ENCODE measurements at places on chromosomes 12 and 14. TPM values are rescaled to one million over a fixed set of nuclear protein-coding genes. Genes with fewer than 3 reads are reported as not detected.

DNA sequence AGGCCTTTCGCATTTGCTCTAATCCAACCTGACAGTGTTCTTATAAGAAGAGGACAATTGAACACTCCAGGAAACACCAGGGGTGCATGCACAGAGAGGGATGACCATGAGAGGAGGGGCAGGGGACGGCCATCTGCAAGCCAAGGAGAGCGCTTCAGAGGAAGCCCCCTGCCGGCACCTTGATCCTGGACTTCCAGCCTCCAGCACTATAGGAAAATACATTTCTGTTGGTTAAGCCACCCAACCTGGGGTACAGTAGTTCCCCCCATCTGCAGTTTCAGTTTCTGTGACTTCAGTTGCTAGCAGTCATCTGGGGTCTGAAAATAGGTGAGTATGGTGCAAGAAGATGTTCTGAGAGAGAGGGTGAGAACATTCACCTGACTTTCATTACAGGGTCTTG lies 64.7 kb downstream of the CLMN start:
- DNase-seq = no peak

GRCh38 chr14:33986804-33987203 lies 35.9 kb upstream of the EGLN3 start:
- DNase-seq = no peak

GRCh38 chr14:105299654-105300541 lies 903 bp downstream of the BRF1 start:
- DNase-seq = no peak

- no peak for DNase-seq
Observed at GRCh38 chr12:123867141-123867540, 105.0 kb downstream of the DNAH10 start.

DNA sequence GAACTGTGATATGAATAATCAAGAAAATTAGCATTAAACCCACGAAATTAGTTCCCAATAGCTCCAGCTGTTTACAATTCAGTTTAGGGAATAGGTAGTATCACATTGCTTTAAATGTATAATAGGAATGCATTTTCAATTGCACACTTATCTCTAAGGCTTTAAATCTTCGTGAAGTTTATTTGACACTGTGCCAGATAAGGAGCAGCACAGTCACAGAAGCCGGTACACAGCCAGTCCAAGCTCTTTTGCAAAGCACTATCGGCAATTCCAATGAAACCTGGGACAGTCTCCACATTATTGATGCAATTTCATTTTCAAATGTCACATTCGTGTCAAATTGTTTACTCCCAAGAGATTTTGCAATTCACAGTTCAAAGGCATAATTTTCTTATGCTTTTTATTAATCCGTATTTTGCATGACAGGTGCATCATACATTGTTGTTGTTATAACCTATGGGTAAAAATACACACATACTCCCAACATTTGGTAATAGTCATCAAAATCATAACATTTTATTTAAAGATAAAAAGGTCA lies 602.8 kb downstream of the RPS29 start:
- no peak for DNase-seq

GRCh38 chr14:78758333-78758732 lies 588.2 kb downstream of the NRXN3 start:
- DNase-seq = no peak

- no peak for DNase-seq
Observed at GRCh38 chr14:57575482-57575881, 81.8 kb upstream of the CCDC198 start.

DNA sequence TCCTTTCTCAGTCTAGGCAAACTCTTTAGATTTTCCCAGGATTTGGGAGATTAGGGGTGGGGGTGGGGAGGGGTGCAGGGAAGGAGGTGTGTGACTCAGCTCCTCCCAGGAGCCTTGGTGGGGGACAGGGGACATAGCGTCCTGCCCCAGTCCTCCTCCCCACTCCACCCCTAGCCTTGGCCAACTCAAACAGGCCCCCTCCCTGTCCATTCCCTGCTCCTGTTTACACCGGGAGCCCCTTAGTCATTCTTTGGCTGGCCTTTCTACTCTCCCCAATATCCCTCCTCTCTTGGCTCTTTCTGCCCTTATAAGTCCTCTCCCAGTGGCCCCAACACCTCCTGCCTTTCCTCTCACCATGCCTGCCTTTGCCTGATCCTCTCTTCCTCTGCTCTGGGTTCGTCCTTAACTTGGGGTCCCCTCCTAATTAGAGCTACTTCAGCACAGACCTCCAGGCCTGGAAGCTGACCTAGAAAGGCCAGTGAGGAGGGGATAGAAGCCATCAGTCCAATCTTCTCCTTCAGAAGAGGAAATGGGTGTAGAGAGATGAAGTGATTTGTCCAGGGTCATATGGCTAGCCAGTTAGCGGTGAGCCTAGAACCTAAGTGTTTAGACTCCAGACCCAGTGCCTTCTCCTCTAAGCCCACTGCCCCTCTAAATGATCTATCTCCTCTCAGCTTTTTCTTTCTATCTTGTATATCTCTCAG lies 2.3 kb upstream of the ITGA5 start:
- no peak for DNase-seq

DNA sequence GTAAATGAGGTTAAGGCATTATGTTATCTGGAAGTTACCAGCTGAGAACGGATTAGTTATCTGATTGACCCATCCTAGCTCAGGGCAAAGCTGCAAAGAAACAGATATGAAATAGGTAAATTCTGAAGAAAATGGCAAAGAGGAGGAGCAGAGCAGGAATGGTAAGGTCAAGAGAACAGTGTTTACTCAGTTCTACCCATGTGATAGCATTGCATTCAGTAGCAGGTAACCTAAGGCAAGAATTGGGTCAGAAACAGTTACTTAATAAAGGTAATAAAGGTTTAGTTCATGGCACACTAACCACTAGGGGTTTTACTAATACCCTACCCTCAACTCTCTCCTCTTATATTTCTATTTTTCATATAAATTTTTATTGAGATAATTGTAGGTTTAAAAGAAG lies 224.8 kb downstream of the ASCL1 start:
- DNase-seq = no peak

- peak; percentile 19 for DNase-seq
Observed at GRCh38 chr14:71856199-71856919, 75.9 kb upstream of the RGS6 start.

DNA sequence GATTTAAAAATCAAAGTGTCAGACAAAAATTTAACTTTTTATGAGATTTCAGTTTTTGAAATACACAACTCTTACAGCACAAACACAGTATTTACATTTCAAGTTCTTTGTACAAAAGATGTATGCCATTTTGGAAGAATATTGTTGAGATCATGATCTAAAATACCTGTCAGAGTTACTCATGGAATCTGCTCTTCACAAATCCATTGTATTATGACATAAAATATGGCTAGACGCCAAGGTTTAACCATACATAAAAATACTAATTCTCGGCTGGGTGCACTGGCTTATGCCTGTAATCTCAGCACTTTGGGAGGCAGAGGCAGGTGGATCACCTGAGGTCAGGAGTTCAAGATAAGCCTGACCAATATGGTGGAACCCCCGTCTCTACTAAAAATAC lies 6.2 kb upstream of the SYCP3 start:
- no peak for DNase-seq

GRCh38 chr12:88419794-88420193 lies 160.5 kb downstream of the KITLG start:
- no peak for DNase-seq

DNA sequence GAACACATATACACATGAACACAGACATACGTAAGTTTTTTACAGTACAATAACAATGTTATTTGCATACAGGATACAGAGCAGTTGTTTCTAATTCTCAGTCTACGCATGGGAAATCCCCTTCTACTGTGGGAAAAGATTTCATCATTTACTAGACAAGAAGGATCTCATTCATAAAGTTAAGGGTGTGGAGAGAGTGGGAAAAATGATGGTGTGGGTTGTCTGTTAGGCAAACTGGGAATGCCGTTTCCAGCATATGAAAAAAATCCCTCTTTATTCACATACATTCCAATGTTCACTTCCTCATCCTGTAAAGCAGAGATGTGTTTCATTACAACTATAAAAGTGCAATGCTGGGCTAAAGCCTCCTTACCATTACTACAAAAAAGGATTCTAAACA lies 120.9 kb downstream of the SINHCAF start:
- DNase-seq = no peak

DNA sequence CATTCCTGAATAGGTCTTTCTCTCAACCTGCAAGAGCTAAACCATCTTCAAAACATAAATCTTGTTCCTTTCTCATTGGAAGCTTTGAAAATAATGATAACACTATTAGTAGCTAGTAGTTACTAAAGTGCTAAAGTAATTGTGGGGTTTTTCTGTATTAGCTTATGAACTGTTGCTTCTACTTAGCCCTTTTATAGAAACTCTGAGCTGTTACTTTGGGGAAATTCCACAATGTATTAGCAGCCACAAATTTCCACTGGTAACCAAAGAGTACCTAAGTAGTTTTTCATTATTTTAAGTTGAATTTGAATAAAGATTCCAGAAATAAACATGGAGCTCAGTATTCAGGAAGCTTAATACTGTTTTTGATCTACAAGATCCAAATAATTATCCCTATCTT lies 6.4 kb upstream of the MAPK1IP1L start:
- DNase-seq = no peak

- no peak for DNase-seq
Observed at GRCh38 chr12:49975318-49975761, 2.6 kb downstream of the AQP6 start.

DNA sequence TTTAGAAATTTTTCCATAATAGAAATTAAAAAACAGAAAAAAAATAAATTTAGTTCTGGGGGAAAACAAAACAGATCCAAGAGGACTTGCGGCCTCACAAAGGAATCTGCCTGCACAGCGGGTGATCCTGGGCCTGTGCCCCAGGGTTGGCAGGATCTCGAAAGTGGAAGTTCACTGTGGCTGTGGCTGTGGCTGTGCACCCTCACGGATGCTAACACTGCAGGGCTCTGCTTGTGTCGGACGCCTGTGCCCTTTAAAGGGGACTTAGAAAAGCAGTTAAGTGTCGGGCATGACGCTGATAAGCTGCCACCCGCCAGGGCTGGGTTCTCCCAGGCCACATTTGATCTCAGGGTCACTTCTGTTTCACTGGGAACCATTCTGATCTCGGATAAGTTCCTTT lies 209.1 kb downstream of the TTC7B start:
- DNase-seq = no peak

DNA sequence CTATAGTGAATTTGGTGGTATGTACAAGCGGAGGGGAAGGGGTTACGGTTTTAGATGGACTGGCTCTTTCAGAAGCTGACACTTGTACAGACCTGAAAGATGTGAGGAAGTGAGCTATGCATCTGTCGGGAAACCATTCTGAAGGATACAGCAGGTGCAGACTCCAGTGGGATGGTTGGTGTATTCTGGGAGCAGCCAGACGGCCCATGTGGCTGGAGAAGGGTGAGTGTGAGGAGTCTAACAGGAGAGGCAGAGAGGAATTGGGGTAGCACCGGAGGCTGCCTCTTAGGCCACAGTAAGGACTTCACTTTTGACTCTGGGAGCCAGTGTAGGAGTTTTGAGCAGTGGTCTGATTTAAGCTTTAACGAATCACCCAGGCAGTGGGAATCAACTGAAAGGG lies 90.7 kb downstream of the APAF1 start:
- no peak for DNase-seq

- no peak for DNase-seq
Observed at GRCh38 chr12:105860561-105861207, 278.1 kb downstream of the NUAK1 start.

GRCh38 chr14:65373016-65373670 lies 39.4 kb upstream of the FUT8 start:
- DNase-seq = no peak

- no peak for DNase-seq
Observed at GRCh38 chr12:93733358-93733757, 56.2 kb downstream of the CRADD start.

DNA sequence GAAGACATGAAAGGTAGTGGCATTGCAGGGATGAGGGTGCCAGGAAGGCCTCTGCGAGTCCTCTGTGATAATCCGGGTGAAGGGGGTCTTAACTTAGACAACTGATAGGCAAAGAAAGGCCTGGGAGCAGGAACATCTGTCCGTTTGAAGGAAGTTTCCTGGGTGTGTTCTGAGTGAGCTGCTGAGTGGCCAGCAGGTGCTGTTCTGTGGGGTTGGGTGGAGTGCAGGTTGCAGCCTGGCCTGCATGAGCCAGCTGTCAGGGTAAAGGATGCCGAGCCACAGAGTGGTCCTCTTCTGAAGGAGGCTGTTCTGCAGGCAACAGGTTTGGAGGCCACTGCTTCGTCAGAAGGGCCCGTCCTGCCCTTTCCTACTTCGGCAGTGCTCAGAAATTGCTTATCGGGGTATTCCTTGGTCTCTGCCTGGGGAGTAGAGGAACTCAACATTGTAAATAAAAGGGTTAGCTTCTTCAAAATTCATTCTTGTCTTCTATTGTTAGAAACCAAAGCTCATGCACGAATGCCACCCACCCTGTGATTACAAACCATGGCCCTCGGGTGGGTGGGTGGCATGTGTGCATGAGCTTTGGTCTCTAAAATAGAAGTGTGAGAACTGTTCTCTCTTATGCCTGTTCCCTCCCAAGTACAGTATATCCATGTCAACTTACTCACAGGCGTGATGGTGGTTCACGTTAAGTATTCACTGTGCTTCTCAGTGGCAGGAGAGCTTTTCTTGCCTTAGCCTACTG lies 118.9 kb downstream of the CHST11 start:
- DNase-seq = no peak

DNA sequence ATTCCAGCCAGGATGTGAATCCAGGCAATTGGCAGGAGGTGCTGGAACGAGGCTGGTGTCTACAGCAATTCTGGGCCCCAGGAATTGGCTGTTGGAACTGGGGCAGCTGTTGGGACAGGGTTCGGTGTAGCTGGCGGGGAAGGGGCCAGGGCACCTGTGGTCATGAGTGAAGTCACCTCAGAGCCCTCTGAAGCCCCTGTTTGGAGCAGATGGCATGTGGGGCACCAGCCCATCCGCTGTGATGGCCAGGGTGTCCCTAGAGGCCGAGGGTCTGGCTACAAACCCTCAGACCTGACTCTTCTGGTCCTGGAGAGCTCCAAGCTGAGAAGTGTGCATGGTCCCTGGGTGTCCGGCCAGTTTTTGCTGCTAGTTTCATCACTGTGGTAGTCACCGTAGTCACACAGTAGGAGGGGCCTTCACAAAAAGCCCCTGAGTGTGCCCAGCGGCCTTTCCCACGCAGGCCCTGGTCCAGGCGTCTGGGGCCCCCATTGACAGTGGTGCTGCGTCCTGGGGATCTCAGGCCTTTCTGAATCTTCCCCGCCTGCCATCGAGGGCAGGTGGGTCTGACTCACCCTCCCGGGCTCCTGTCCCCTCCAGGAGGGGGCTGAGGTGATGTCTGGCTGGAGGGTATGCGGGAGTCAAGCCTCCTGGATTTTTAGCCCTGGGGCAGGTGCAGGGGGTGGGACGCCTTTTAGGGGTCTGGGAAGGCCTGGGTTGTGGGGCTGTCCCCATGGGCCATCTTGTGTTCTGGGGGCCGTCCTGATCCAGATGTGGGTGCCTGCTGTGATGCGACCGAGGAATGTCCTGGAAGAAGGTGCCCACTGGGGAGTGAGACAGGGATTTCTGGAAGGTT lies 368.0 kb downstream of the TMEM121 start:
- no peak for DNase-seq

CCNT1 gene
- total RNA-seq = 48.9 TPM

CPNE6 gene
- total RNA-seq = 0.09 TPM

HCAR3 gene
- total RNA-seq = not detected

IRF9 gene
- 229 TPM for total RNA-seq

P2RX7 gene
- total RNA-seq = 2.7 TPM

SMARCD1 gene
- 101 TPM for total RNA-seq

AVPR1A gene
- not detected for total RNA-seq

SAMD15 gene
- 1.00 TPM for total RNA-seq

RIPK3 gene
- 39.2 TPM for total RNA-seq

TRPV4 gene
- total RNA-seq = not detected

MGAT2 gene
- 39.7 TPM for total RNA-seq

EPYC gene
- total RNA-seq = not detected

SPRING1 gene
- 31.6 TPM for total RNA-seq

CARMIL3 gene
- 3.9 TPM for total RNA-seq

ADAM21 gene
- 0.12 TPM for total RNA-seq

Data from activated B cell treated with CpG ODN at 0.5 μM for 24 hours (primary cell).